ENCODE measurements at places on chromosomes 6 and 20. TPM values are rescaled to one million over a fixed set of nuclear protein-coding genes. Genes with fewer than 3 reads are reported as not detected.

Gene CST2
- total RNA-seq: not detected

Gene BEND3
- total RNA-seq: 2.4 TPM

Gene NRN1
- 2.5 TPM for total RNA-seq

Gene BRD2
- 291 TPM for total RNA-seq

Gene TAGAP
- 56.1 TPM for total RNA-seq

Gene CGA
- not detected for total RNA-seq

Gene CDH26
- 3.1 TPM for total RNA-seq

Gene SNAP91
- not detected for total RNA-seq

Gene MUCL3
- total RNA-seq: not detected

DNA sequence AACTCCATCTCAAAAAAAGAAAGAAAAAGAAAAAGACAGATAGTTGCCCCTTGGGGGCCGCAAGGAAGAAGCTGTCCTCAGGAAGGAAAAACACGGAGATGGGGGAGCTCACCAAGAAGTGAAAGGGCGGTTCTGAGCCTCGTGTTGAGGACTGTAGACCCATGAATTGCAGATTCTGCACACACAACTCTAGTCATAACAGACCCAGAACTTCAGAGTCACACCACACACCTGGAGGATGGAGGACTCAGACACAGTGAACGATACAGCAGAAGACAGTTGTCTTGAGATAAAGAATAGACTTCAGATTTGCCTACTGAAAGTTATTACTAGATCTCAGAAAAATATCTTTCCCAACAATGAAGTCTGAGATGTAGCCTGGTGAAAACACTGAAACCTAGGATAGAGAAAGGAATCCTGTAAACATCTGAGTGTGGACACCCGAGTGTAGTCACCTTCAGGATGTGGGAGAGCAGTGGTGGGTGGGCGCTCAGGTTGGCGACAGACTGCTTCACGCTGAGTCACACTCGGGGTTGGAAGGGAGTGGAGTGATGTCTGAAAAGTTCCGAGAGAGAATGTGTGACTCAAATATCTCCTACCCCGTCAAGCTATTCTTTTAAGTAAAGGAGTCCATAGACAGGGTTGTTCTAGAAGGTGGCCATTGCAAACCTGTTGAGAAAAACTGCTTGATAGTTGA, 88.1 kb downstream of the MAP3K4 start:
- DNase-seq: peak; percentile 78

DNA sequence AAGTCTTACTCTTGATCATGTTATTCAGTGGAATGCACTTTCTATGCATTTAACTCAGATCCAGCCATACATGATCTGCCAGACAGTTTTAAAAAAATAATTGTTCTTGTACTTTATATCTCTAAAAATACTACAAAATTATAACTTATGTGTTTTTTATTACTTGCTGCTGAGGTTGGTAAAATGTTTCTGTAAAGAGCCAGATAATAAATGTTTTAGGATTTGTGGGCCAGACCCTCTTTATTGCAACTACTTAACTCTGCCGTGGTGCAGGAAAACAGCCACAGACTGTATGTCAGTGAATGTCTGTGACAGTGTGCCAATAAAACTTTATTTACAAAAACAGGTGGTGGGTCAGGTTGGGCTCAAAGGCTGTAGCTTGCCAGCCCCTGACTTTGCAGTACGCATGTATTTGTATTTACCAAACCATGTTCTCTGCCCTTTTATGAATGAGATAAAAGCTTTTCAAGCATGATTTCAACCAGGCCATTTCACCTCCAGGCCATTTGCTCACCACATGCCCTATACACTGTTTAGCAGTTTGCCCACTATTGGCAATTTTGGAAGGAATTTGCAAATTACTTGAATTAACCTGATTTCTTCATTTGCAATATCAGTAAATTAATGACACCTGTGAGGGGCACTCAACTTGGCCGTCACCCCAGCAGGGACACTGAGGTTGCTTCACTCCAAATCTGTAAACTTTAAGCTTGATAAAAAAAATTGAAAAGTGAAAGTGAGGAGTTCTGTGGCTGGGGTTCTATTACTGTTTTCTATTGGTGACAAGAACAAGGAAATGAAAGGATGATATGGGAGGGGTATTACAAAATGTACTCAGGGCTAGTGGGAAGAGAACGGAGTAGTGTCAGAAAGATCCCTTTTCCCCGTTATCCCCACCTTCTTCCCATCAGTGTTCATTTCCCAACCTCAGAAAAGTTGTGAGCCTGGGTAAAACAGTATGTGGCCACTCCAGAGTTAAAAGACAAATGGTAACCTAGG, 133.4 kb downstream of the CEBPB start:
- DNase-seq: no peak

DNA sequence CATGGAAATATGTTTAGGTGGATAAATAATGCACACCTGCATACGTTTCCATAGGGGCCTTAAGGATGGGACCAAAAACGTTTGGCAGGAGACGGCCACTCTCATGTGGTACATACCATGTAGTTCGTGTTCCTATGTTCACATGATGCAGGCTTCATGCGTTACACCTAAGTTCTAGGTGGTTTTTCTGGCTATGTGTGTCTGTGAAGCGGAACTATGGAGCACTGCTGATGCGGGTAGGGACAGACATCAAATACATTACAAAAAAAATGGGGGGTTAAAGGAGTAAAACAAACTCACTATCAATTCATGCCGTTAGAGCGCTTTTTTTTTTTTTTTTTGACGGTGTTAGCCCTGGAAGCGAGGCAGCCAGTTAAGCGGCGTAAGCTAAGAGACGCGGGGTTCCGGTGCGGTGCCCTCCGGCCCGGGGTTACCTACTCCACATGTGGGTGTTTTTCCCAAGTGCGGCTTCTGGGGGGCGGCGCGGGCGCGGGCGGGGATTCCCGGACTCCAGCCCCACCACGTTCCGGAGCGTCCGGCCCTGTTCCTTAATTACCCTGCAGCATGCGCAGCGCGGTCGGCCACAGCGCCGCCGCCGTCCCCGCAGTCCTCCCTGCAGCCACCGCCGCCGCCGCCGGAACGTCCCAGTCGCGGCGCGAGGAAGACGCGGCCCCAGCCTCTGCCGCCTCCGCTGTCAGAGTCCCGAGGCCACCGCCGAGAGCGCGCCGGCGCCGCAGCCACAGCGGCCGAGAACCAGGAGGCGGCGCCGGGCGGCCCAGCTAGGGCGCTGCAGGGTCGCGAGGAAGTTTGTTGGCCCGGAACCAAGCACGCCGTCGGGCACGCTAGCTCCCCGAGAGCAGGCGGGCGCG, 648 bp downstream of the COL19A1 start:
- peak; percentile 76 for DNase-seq

GRCh38 chr20:32655903-32656512, 17.7 kb downstream of the C20orf203 start:
- no peak for DNase-seq

DNA sequence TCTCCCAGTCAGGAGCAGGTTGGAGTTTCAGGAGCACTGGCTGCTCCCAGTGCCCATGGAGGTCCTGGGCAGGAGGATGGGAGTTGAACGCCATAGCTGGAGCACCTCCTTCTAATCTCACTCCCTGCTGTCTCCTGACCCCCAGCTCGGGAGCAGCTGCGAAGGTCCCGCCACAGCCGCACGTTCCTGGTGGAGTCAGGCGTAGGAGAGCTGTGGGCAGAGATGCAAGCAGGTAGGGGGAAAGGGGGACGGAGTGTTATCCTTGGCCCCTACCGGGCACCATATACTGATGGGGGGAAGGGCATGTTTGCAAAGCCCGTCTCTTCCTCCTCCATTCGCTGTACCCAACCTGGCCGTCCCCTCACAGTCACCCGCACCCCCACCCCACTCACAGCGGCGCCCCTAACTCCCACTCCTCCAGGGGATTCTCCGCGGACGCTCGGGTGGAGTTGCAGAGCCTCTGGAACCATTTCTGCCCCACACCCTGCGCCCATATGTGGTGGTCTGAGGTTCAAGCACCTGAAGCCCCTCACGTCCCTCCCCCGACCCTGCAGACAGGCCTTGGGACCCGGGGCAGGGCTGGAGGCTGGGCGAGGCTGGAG, 16.7 kb downstream of the HSPA12B start:
- DNase-seq: no peak

GRCh38 chr6:157983406-157984119, 1.9 kb downstream of the SYNJ2 start:
- no peak for DNase-seq

DNA sequence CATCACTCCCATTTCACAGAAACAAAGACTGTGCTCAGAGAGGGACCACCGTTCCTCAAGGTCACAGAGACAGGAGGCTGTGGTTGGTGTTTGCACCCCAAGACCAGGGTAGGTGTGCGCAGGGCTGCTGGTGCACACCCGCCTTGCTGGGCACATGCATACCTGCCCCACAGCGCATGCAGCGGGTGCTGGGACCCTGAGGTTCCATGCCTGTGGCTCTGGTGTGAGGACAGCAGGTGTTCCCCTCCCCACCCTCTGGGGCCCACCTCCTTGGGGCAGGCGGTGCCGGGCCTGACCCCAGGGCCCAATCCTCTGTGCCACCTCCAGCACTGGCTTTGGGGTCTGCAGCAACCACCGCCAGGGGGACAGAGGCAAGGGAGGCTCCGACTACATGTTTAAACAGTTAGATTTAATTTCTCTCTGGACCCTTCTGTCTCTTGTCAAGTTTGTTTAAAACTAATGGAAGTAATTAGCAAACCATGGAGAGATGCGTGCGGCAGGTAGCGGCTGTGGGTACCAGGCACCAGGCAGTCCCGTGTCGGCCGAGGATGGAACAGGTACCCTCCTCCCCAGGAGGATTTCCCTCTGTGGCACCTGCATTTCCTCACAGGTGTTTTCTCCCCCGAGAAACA, 327.8 kb downstream of the TAF4 start:
- no peak for DNase-seq

GRCh38 chr20:61925555-61926252, 140.0 kb downstream of the TAF4 start:
- DNase-seq: no peak

DNA sequence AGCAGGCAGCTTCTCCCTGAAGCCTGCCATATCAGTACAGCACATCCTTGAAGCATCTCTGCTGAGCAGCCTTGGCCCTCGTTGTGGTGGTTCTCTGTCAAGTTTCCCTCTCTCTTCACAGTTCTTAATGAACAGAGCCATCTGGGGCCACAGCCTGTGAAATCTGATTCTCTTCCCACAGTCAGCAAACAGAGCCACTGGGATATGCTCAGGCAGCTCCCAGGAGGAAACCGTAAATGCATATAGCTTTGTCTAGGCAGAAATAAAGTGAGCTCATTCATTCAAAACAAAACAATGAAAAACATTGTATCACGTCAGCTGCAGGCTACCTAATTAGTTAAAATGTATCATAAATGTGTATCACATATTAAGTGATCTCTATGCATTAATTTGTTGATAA, 80.3 kb downstream of the TBC1D7 start:
- no peak for DNase-seq

GRCh38 chr6:54609981-54610380, 236.6 kb upstream of the FAM83B start:
- no peak for DNase-seq

- DNase-seq: no peak
These were observed 13.9 kb upstream of the MTCL3 start for GRCh38 chr6:127533011-127533410.

- peak; percentile 56 for DNase-seq
These were observed 63.7 kb downstream of the PRR18 start for GRCh38 chr6:166244353-166245045.

GRCh38 chr6:128079021-128079420, 178.2 kb upstream of the THEMIS start:
- DNase-seq: no peak

DNA sequence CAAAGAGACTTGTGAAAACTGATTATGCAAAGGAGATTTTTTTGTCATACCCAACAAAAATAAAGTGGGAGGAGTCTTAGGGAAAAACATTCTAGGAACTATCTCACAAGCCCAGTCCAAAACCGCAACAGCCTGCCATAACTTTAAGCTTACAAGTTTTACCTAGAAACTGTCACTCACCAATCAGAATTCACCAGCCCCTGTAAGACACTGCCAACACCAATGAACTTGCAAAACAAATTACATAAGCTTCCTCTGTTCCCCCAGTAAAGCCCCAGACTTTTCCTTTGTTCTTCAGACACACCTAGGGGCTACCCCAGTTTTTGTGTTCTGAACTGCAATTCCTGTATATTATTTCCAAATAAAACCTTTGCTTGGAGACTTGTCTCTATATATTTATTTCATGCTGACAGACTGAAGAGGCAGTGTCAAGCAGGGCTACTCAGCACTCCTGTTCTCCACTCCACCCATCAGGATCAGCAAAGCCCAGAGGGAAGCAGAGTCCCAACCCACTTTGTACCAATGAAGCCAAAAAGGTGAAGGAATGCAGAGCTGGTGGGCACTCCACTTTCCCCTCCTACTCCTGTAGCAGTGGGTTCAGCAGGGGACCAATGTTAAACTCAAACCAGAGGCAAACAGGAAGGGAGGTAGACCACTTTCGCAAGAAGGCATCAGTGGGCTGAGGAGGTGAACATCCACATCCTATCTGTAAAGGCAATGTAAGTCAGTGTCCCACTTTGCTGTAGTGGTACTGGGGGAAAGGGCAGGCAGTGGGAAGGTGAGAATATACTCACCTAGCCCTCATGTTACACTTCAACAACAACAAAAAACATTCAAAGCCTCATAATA, 142.5 kb upstream of the RUNX2 start:
- DNase-seq: peak; percentile 6

DNA sequence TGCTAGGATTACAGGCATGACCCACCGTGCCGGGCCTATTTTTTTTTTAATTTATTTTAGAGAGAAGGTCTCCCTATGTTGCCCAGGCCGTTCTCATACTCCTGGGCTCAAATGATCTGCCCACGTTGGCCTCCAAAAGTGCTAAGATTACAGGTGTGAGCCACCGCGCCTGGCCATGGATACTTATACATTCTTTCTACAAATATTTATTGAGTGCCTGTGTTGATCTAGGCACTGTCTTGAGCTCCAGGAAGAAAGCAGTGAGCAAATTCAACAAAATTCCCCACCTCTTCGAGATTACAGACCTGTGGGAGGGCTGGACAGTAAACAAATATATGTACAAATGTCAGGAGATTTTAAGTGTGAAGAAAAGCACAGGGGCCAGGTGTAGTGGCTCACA, 37.9 kb downstream of the MGME1 start:
- DNase-seq: no peak

- no peak for DNase-seq
These were observed 432.5 kb downstream of the CD109 start for GRCh38 chr6:74128536-74128935.

- no peak for DNase-seq
These were observed 381.8 kb downstream of the CENPW start for GRCh38 chr6:126721581-126722160.

GRCh38 chr20:2653556-2654383, 1.3 kb downstream of the NOP56 start:
- no peak for DNase-seq

DNA sequence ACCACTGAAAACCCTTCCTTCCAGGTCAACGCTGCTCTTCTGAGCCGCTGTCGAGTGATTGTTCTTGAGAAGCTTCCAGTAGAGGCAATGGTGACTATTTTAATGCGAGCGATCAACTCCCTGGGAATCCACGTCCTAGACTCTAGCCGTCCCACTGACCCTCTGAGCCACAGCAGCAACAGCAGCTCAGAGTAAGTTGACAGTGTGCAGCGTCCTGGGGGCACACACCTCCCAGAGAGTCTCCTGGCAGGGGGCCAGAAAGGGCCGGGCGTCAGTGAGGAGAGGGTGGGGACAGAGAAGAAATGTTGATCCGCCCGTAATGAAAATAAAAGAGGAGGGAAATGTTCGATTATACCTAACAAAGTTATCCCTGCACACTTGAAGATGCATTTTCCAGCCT, 5.0 kb downstream of the WRNIP1 start:
- DNase-seq: no peak

GRCh38 chr6:104633125-104633524, 226.6 kb downstream of the HACE1 start:
- no peak for DNase-seq
